ENCODE measurements at places on chromosomes 16 and 17.

GRCh38 chr17:67030641-67031040, 13.7 kb upstream of the CACNG1 start:
- no peak for DNase-seq

- no peak for DNase-seq
Measured at GRCh38 chr17:50596191-50597037, 35.9 kb downstream of the CACNA1G start.

DNA sequence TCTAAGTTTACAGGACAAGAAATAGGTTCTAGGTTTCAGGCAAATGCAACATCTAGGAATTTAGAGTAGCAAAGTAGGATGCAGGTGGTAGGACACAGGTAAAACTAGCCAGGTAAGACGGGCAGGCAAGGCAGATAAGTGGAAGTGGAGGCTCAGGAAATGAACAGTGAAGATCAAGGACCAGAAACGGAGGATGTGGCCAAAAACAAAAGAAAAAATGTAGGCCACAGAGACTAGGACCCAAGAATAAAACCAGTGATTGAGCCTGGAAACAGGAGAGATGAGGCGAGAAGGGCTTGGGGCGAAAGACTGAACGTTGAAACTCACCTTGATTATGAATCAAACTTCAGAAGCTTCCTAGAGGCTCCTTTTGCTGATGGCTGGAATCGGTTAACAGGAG, 24.0 kb downstream of the CPSF4L start:
- no peak for DNase-seq

- DNase-seq, result no peak
Measured at GRCh38 chr17:63621229-63621683, 961 bp upstream of the MAP3K3 start.

DNA sequence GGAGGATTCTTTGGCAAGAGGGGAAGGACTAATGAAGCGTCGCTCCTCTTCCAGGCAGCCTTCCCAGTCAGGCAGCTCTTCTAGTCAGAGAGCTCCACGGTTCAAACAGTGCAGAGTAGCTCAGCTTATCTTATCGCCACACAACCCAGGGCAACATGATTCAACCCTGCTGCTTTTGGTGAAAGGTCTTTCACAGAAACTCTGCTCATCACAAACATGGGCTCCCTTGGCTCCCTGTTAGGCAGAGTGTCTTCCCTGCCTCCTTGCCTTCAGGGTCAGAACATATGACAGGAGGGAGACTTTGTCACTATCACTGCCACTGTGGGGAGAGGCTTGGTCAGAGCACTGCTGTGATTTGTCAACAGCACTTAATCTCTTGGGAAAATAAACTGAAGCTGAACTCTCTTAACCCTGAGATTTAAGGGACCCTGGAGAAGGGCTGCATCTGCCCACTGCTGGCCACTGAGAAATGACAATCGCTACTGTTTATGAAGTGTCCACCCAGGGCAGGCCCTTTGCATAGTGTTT, 6.9 kb upstream of the SLC13A2 start:
- no peak for DNase-seq

GRCh38 chr17:36934692-36935630, 2.3 kb upstream of the LHX1 start:
- no peak for DNase-seq

DNA sequence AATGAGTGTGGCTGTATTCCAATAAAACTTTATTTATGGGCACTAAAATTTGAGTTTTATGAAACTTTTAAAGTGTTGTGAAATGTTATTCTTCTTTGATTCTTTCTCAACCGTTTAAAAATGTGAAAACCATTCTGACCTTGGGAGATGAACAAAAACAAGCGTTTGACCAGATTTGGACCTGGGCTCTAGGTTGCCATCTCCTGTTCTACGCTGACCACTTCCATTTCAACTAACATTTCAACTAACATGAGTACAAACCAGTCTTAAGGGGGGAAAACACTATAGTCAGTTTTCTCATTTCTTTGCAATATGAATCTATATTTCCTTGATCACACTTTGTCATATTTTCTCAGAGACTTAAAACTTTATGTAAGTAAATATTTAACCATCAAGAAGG, 118.4 kb upstream of the IRX5 start:
- DNase-seq, result peak; percentile 34

GRCh38 chr17:56648806-56649205, 55.3 kb downstream of the NOG start:
- DNase-seq, result no peak

DNA sequence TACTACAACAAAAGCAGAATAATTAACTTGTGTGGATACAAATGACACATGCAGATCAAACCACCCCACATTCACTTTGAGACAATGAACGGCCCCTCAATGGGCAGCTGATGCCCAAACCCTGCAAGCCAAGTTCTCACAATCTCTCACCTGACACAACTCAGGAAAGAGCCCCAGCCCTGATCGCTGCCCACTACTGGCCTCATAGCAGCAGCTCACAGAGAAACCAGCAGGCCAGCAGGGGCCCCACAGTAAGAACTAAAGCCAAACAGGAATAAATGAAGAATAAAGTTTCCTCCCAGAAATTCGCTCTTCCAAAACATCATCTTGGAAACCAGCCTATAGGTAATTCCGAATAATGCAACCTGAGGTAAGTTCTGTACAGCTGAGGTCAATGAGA, 7.7 kb downstream of the AKTIP start:
- DNase-seq, result no peak

GRCh38 chr16:54554581-54554980, 268.0 kb upstream of the IRX3 start:
- DNase-seq, result no peak

GRCh38 chr17:57723427-57724025, 21.6 kb downstream of the CCDC182 start:
- DNase-seq, result no peak

- no peak for DNase-seq
Measured at GRCh38 chr17:79832218-79833109, 6.8 kb downstream of the CBX4 start.

DNA sequence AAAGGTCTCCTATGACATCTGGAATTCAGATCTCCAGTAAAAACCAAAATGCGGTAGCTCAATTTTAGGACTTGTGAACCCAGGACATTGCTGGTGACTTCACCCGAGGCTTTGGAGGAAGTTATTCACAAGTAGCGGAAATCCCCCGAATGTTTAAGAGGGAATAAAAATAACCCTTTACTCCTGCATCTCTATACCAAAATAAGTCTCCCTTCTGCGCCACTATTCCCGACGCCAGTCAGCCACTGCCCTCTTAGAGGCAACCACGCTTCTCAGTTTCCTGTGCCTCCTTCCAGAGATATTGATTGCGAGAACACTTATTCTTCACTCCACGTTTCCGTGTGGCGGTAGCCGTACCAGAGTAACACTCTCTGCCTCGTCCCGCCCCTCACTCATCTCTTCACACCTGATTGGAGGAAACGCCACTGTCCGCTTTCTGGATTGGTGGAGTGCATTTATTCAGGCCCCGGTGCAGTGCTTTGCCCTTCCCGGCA, 27.4 kb downstream of the EMP2 start:
- DNase-seq, result no peak

- DNase-seq, result peak; percentile 36
Measured at GRCh38 chr16:77850636-77851333, 62.4 kb downstream of the VAT1L start.

DNA sequence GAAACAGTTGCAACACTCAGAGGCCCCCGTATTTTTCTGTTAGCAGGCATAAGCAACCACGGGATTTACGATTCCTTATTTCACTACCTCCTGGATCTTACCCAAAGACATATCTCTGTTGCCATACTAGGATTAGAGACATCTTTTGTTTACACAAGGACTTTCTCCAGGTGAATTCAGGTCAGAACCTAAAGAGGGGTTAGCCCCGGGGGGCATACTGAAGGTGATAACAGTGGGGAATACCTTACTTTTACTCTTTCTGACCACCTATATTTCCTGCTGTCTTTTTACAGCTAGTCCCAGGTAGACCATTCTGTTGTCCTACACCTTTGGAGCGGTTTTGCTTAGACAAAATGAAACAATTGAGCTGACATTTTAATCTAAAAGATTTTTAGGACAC, 27.9 kb upstream of the CDH8 start:
- no peak for DNase-seq

All from AG10803 (cell line).